ENCODE measurements at places on chromosomes 7 and 10.
A peak's percentile ranks its signal among the peaks of the same experiment; 100 is the strongest.

- DNase-seq = no peak
Observed at GRCh38 chr7:43364391-43364790, 218.5 kb upstream of the STK17A start.

GRCh38 chr7:55187701-55188491 is 169.1 kb downstream of the EGFR start:
- DNase-seq = no peak

DNA sequence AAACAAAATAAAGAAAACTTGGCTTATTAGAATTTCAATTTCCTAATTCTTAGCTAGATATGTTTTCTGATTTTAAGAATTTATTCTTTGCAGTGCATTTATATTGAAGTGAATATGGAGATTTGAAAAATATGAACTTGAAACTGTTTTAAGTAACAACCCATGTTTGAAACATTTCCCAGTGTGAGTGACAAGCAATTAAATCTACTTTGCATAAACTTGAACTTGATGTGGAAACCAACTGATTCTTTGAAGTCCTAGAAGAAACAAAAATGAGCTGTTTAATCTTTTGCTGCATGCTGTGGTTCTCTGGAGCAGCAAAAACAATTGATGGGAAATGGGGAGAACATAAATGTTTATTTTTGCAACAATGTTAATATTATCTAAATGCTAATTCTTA is 430.2 kb downstream of the ARL4A start:
- DNase-seq = no peak

DNA sequence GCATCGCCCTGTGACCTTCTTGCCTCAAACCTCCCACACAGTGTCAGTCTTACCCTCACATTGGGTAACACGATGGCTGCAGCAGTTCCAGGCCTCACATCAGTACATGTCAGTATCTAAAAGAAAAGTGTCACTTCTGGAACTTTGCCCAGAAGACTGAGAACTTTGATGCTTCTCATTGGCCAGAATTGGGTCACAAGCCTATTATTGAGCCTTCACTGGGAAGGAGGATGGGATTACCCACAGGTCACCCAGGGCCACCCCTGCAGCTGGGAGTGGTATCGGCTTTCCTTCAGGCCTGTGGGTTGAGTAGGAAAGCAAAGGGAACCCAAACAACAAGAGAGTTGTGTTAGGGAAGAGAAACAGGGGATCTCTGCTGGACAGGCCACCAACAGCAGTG is 111.5 kb downstream of the NPY start:
- no peak for DNase-seq

DNA sequence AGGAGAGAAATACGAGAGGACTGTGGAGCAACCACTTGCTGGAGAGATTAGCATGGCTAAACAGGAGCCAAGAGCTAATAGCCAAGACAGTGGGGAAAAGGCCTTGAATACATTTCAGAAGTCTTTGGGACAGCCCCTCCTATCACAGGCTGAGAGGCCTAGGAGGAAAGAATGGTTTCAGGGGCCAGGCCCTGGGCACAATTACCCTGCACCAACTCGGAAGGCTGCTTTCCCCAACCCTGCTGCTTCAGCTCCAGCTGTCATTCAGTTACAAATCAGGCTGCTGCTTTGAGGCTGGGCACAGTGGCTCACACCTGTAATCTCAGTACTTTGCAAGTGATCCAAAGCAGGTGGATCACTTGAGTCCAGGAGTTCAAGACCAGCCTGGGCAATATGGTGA is 32.0 kb upstream of the SLC35G1 start:
- no peak for DNase-seq

DNA sequence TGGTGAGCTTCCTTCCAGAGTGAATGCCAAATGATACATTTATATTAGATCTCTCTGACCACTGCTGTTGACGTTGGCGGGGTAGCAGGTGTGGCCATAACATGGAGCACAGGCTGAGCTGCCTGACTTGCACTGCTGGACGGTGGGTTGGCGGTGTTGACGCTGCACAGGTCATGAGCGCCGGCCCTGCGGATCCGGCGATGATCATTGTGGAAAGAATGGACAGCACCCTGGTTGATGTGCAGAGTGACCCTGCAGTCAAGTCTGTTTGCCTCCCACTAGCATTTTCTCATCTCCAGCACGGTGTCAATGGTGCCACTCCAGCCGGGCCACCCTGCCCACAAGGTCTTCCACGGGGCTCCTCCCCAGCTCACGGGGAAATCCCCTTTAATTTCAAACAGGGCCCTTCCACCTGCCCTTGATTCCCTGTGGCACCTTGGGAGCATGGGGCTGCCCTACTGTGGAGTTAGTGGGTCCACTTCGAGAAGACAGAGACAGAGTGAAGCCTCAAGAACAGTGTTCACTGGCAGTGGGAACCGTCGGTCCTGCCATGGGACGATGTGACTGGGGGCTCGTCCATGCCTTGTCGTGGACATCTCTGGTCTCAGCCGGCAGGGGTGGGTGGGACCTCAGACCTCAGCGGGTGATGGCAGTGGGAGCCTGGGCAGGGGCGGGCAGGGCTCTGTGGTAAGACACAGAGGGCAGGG is 613.5 kb downstream of the PTPRN2 start:
- no peak for DNase-seq

GRCh38 chr10:24866604-24867583 is 85.5 kb downstream of the PRTFDC1 start:
- no peak for DNase-seq

DNA sequence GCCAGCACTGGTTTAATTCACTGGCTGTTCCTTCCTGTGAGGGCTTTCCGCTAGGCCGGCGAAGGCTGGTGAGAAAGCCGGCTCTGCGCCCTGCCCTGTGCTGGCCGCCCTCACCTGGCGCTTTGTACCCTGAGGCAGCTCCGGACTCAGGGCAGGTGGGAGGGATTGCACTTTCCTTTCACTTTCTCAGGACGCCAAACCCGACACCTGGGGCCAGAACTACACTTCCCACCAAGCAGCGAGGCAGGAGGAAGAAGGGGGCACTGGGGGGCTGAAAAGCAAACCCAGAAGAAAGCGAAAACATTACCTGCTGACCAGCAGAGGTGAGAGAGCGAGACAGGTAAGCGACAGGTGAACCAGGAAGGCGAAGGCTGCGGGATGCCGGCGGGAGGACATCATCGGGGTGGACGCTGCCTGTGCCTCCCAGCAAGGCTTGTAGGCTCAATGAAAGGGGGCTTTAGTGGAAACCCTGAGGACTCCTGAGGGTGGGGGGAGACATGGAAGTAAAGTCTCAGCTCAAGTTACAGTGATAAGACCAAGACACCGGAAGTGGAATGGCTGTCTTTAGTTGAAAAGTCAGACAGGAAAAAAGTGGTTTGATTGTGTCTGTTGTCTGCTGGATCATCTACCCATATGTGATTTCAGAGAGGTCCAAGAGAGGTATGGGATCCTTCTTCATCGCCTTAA is at the start of gene RAB19:
Gene RAB19, plus strand, starts transcription at position 181 of the 687 bp plus-strand sequence. CDS start 3,589 bp downstream, outside the sequence.
- DNase-seq = no peak

DNA sequence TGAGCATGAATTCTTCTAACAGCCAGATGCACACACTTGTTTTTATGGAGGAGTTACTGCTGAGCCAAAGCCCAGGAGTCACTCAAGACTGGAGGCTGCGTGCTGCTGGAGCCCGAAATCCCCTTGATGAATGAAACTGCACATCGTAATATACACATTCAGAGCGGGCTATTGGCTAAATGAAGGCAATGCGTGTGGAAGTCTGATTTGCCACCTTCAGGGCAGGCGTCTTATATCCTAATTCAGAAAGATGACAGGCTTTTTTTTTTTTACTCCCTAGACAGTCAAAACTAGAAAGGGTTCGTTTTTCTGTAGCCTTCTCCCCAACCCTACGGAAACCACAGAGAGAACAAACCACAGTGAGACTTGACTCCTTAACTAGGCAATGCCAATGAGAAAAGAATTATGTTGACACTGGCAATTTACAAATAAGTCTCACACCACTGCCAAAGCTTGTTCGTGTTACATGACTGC is 227.2 kb upstream of the KLF14 start:
- no peak for DNase-seq

DNA sequence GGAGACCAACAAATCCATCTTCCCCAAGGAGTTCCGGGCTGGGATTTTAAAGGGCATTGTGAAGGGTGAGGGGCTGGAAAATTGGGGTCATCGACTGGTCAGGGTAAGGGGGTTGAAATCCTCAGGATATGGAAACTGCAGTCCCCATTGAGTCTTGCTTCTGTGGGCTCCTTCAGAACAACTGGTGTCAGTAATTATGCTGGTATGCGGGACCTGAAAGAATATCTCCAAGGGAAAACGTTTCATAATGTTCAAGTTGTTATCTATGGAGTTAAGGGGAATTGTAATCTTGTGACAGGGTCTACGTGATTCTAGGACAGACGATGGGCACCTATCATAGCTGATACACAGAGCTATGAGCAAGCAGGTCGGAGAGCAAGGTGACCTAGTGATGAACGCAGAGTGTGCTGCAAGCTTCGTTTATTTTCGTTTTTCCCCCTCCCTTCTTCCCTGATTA is 494 bp upstream of the RHBDD2 start:
- no peak for DNase-seq

GRCh38 chr10:54094321-54094720 is 706.7 kb downstream of the PCDH15 start:
- no peak for DNase-seq

DNA sequence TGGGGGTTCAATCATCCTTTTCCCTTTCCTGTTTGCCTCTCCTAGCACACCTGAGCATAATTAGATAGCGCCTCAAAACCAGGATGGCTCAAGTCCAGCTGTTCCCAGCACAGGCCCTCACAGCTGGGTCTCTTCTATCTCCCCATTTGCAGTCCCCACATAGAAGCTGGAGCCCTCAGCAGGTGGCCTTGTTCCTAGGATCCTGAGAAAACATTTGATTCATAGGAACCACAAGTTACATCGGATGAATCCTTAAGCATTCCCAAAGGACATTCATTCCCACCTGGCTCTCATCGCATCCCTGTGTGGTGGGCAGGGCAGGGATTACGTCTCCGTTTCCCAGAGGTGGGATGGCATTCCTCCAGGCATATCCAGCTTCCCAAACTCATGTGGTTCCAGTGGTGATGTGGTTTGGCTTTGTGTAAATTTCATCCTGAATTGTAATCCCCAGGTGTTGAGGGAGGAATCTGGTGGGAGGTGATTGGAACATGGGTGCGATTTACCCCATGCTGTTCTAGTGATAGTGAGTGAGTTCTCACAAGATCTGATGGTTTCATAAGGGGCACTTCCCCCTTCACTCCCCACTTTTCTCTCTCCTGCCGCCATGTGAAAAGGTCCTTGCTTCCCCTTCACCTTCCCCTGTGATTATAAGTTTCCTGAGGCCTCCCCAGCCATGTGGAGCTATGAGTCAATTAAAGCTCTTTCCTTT is 49.8 kb upstream of the LEP start:
- DNase-seq = no peak

GRCh38 chr7:147513451-147513850 is 1077.1 kb upstream of the C7orf33 start:
- no peak for DNase-seq

DNA sequence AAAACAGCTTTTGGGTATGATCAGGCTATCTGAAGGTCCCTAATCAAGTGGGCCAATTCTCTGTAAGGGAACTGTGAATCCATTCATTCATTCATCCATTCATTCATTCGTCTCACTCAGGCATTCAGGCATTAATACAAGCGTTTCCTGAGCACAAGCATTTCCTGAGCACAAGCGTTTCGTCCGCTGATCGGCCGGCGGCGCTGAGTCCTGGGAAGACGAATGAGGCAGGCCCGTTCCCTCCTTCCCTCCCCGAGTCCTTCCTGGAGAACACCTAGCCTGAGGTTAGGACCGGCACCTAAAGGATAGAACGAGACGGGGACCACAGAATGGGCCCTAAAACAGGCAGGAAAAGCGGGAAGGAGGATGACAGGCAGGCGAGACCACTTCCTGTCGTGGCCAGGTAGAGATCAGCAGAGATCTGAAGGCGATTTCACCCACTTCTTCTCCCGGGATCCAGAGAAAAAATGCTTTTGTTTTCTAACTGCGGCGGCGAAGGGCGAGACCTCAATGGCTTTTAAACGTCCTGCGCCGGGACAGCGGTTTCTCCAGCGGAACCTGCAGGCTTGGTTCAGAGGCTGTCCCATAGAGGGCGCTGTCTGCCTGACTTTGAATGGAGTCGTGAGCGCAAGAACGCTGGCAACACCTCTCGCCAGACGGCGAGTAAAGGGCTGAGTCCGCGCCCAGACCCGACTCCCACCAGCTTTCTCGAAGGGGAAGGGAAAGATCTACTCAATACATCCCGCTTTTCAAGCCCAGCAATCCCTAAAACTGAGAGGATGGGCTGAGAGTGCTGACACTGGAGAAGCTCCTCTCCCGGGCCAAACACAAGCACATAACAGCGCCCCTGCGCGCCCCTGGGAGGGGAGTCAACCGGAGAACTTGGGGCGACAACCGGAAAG is 2.9 kb upstream of the HMX3 start:
- peak; percentile 70 for DNase-seq

DNA sequence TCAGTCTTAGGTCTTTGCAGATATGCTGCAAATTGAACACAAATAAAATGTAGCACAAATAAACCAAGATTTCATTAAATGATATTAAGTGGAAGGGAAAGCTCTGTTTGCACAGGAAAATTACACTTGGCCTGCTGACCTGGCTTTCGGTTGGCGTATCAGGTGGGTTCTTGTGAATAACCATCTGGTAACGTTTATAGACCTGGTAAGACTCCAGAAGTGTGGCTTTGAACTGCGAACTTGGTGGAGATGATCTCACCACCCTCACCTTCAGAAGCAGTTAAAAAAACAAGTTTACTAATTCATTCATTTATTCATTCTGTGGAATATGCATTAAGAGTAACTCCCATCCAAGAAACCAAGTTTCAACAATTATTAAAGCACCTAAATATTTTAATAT is 28.1 kb downstream of the ATE1 start:
- DNase-seq = no peak

- no peak for DNase-seq
Observed at GRCh38 chr7:17622451-17622850, 317.8 kb downstream of the SNX13 start.

- no peak for DNase-seq
Observed at GRCh38 chr7:90804370-90804769, 208.2 kb downstream of the CDK14 start.

GRCh38 chr10:108392286-108392685 is 1227.8 kb upstream of the SORCS1 start:
- no peak for DNase-seq

- no peak for DNase-seq
Observed at GRCh38 chr10:28137907-28138880, 139.3 kb upstream of the ODAD2 start.

- DNase-seq = no peak
Observed at GRCh38 chr7:24504836-24505235, 68.4 kb upstream of the PALS2 start.

- DNase-seq = no peak
Observed at GRCh38 chr10:77576444-77577032, 61.1 kb downstream of the KCNMA1 start.

DNA sequence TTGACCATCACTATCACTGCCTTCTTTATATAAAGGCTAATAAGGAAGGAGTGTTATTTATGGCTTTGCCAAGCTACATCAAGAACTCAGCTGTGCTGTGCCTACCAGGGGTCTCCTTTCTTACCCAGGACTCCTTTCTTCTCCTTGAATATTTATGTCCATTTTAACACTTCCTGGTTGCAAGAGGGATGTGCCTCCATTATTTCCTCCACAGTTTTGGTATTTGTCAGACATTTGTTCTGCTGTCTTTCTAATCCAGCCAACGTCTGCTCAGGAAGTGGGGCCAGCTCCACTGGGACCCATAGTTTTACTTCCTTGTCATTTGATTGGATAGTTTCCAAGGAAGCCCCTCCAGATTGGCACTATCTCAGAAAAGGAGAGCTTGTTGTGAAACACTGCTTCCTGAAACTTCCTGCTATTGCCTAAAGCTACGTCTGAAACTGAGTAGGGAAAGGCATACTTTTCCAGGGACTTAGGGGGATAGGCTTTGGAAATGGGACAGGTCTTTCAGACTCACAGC is 6.6 kb upstream of the STRIP2 start:
- DNase-seq = no peak

- no peak for DNase-seq
Observed at GRCh38 chr7:83786858-83787257, 137.9 kb upstream of the SEMA3E start.
